ENCODE measurements at places on chromosomes 7 and 10.

DNA sequence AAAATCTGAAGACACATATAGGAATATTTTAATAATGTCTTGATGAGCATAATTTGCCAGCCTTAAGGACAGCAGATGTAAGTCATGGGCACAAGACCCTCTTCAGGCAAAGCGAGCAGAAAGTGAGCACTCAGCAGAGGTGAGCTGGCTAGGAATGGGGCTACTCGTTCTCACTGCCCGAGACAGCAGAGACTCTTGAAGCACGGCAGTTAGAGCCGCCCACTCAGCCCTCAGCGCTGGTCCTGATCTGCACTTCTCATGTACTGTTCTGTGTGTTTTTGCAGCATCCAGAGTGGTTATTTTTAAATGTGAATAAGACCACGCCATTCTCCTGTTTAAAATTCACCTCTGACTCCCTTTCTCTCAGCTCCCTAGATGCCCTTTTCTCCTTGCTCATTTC lies 65.3 kb downstream of the GFRA1 start:
- H3K4me3 ChIP-seq, result no peak overlapping the region
- no peaks in the 10 kb centered on the region for H3K27me3 ChIP-seq
- no peaks in the 10 kb centered on the region for H3K4me1 ChIP-seq
- no peaks in the 10 kb centered on the region for H3K36me3 ChIP-seq
- H3K27ac ChIP-seq, result no peak overlapping the region

DNA sequence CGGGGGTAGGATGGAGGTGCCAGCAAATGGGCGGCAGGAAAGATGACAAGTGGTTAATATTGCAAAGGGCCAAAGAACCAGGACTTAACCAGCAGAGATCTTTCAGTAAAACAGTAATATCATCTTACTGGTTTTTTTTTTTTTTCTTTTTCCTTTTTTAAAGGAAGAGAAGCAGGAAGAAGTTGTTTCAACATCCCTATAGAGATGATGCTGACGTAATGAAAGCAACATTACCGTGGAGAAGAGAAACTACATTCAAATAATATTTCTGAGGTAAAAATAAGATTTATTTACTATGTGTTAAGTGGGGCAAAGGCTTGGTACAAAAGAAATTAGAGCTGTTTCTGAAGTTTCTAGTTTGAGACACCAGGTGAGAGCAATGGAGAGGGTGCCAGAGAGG lies 11.0 kb downstream of the MINDY3 start:
- no peaks in the 10 kb centered on the region for H3K27me3 ChIP-seq
- H3K4me3 ChIP-seq, result no peak overlapping the region
- no peaks in the 10 kb centered on the region for H3K36me3 ChIP-seq
- H3K27ac ChIP-seq, result no peak overlapping the region
- DNase-seq, result no peak

GRCh38 chr7:96699219-96699871 lies 10.3 kb downstream of the SEM1 start:
- H3K4me3 ChIP-seq, result no peak overlapping the region
- no peaks in the 10 kb centered on the region for H3K27me3 ChIP-seq
- H3K36me3 ChIP-seq, result no peaks in the 10 kb centered on the region
- DNase-seq, result no peak

GRCh38 chr10:72784551-72785351 lies 92.8 kb downstream of the MCU start:
- no peak overlapping the region for H3K4me3 ChIP-seq
- H3K27me3 ChIP-seq, result no peaks in the 10 kb centered on the region

DNA sequence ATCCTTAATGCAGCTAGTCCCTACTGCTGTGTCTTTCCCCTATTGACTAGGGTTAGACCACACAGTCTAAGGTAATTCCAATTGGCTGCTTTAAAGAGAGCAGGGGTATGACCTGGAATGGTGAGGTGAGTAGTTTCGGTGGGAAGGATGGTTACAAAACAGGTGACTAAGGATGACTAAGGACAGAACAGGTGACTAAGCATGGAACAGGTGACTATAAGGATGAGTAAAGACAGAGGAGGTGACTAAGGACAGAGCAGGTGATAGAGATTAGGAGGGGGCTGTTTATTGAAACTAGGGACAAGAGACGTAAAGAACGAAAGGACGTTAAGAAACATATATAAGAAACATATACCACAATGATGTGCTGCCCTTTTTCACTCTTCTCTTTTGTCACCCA lies 145.1 kb upstream of the TMEM106B start:
- H3K4me3 ChIP-seq, result no peak overlapping the region
- no peak overlapping the region for H3K27ac ChIP-seq
- no peaks in the 10 kb centered on the region for H3K36me3 ChIP-seq
- no peak for DNase-seq
- H3K27me3 ChIP-seq, result no peaks in the 10 kb centered on the region

- no peaks in the 10 kb centered on the region for H3K27me3 ChIP-seq
- no peak for DNase-seq
- no peaks in the 10 kb centered on the region for H3K36me3 ChIP-seq
- H3K27ac ChIP-seq, result no peak overlapping the region
- H3K4me3 ChIP-seq, result no peak overlapping the region
Observed at GRCh38 chr7:94149789-94150545, 145.8 kb upstream of the BET1 start.

GRCh38 chr7:128171-129080 lies 63.9 kb upstream of the FAM20C start:
- no peak overlapping the region for H3K4me3 ChIP-seq
- no peaks in the 10 kb centered on the region for H3K36me3 ChIP-seq
- no peak overlapping the region for H3K27ac ChIP-seq
- H3K4me1 ChIP-seq, result no peaks in the 10 kb centered on the region
- DNase-seq, result no peak

DNA sequence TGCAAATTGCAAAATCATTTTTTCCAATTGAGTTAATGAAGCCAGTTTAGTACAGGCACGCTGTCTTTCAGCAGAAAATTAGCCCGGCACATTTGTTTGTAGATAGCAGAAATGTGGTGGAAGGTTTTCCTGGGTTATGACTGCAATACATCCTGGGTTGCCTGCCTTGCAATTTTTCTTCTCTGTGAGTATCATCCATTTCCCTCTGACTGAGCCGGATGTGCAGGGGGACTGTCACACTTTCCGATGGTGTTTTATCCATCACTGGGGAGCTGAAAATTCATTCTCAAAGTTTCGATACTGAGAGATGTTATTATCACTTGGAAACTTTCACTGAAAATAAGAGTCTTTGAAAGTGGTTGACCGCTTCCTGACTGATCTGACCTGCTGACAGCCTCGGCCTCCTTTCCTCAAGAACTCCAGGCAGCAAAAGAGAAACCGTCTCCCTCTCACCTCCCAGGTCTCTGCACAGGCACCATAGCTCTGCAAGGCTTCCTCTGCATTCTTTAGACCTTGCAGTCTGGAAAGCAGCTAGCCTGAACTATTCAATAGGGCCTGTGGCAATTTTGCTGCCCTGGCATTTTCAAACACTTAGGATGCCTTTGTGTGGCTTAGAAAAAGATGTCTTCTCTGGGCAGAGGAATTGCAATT lies 320.8 kb upstream of the NRP1 start:
- no peak overlapping the region for H3K27ac ChIP-seq
- DNase-seq, result no peak
- no peak overlapping the region for H3K4me3 ChIP-seq
- H3K4me1 ChIP-seq, result no peaks in the 10 kb centered on the region
- H3K36me3 ChIP-seq, result no peaks in the 10 kb centered on the region
- H3K27me3 ChIP-seq, result no peaks in the 10 kb centered on the region

DNA sequence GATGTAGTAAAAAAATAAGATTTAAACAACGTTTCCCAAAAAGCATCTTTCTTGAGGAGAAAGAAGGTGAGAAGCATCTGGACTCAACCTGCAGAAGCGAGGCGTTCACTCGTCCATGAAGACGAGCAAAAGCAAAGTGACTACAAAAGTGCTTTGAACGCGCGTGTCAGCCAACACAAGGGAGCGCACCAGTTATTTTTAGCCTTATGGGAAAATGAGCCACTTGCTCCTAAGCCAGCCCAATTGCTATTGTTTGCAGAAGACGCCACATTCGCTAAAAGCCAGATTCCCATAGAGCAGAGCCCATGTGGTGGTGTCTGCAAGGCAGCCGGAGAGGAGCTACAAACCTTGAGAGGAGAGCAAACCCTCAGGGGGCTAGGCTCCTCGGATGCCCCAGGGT lies 122.5 kb downstream of the FAM53B start:
- no peak for DNase-seq
- H3K36me3 ChIP-seq, result peaks cover 67% of the 10 kb centered on the region
- peaks cover 79% of the 10 kb centered on the region for H3K4me1 ChIP-seq

- no peaks in the 10 kb centered on the region for H3K27me3 ChIP-seq
- no peaks in the 10 kb centered on the region for H3K36me3 ChIP-seq
- H3K4me1 ChIP-seq, result no peaks in the 10 kb centered on the region
- no peak for DNase-seq
- H3K4me3 ChIP-seq, result no peak overlapping the region
Observed at GRCh38 chr7:55348502-55348901, 16.6 kb upstream of the LANCL2 start.

DNA sequence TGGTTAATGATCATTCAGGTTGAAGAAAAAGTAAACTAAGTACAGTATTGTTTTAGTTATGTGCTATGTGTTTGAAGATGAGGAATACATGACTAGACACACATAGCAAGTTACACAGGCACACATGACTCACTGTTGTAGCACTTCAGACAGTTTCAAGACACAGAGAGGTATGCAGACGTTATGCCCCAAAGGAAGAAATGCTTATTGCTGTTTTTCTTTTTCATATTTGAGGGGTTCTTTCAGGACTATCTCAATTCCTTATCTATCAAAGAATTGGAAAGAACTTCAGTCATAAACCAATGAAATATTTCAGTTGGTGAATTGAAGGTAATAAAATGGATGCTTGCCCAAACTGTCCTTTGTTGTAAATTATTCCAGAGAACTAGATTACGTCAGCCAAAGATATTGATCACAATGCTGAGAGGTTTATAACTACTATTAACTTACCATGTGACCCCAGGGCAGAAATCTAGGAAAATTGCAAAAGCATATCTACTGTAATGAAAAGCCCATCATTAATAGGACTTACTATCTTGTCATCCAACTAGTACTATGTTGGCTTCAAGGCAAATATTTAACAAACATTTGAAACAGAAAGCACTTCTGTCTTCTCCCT lies 61.2 kb upstream of the CAPZA2 start:
- no peaks in the 10 kb centered on the region for H3K4me1 ChIP-seq
- H3K4me3 ChIP-seq, result no peak overlapping the region
- H3K27me3 ChIP-seq, result no peaks in the 10 kb centered on the region
- H3K36me3 ChIP-seq, result no peaks in the 10 kb centered on the region
- DNase-seq, result no peak
- H3K27ac ChIP-seq, result no peak overlapping the region

- peaks cover 99% of the 10 kb centered on the region for H3K27me3 ChIP-seq
- DNase-seq, result peak; percentile 7
- no peak overlapping the region for H3K27ac ChIP-seq
- peaks cover 9% of the 10 kb centered on the region for H3K4me1 ChIP-seq
- H3K4me3 ChIP-seq, result peak overlapping the region; percentile 6
Observed at GRCh38 chr10:100730725-100731406, 14.5 kb upstream of the PAX2 start.

GRCh38 chr7:80858141-80858903 lies 60.5 kb downstream of the SEMA3C start:
- H3K27ac ChIP-seq, result no peak overlapping the region
- no peak overlapping the region for H3K4me3 ChIP-seq
- H3K4me1 ChIP-seq, result no peaks in the 10 kb centered on the region
- DNase-seq, result no peak

- DNase-seq, result no peak
- peak overlapping the region; percentile 89 for H3K27ac ChIP-seq
- H3K4me1 ChIP-seq, result peaks cover 21% of the 10 kb centered on the region
Observed at GRCh38 chr7:44580945-44581878, 819 bp downstream of the TMED4 start.

DNA sequence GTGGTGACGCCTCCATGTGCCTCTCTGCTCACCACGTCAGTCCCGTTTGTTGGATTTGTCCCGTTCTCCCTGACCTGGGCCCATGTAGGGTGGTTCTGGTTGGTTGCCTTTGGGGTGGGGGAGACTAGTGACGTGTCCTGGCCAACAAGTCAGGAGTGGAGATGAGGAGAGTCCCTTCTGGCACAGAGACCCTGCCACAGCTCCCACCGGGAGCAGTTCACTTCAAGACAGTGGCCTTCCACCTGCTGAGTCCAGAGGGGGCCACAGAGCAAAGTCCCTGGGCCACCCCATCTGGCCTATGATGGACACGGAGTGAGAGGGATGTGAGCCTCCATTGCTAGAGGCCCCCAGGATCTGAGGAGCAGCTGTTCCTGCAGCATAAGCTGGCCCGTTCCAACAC lies 405.6 kb downstream of the TCERG1L start:
- no peaks in the 10 kb centered on the region for H3K4me1 ChIP-seq
- no peaks in the 10 kb centered on the region for H3K36me3 ChIP-seq
- H3K27ac ChIP-seq, result no peak overlapping the region
- no peaks in the 10 kb centered on the region for H3K27me3 ChIP-seq
- DNase-seq, result no peak
- no peak overlapping the region for H3K4me3 ChIP-seq

DNA sequence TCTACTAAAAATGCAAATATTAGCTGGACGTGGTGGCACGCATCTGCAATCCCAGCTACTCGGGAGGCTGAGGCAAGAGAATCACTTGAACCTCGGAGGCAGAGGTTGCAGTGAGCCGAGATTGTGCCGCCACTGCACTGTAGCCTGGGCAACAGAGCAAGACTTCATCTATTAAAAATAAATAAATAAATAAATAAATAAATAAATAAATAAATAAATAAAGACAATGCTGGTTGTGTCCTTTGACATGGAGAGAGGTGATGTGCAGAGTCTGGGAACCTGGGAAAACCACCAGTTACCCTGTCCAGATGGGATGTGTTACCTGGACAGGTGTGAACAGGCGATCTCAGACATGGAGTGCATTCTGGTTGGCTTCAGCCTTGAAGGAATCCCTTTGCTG lies 102.5 kb downstream of the COBL start:
- H3K27me3 ChIP-seq, result no peaks in the 10 kb centered on the region
- no peak overlapping the region for H3K27ac ChIP-seq
- no peak overlapping the region for H3K4me3 ChIP-seq
- no peak for DNase-seq
- no peaks in the 10 kb centered on the region for H3K4me1 ChIP-seq

DNA sequence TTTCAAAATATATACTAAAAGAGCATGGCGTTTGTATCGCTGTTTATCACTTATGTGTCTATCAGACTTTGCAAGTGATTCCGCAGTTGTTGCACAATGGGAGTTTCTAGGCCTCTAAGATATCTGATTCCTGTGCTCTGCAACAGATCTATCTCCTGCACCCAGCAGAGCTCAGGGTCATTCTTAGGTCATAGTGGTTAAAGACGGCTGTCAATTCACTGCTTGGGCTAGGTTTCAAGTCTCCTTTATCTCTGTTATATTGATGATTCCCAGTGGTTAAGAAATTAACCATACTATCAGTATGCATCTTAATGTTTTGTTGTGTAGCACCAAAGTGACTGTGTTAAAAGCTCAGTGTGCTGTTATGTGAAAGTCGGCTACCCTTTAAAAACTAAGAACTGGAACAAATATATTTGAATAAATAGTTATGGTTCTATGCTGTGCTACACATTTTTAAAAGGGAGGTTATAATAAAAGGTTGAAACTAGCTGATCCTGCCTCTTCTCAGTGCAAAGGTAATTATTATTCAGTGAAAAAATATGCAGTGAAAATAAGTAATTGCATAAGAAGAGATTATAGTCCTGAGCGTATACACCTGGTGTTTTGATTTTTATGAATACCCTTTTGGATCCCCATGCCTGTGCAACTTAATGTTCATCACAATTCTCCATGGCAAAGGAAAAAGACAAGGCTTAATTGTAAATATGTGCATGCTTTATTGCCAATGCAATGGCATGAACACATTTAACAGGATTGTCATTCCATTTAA lies 24.0 kb downstream of the HOXA1 start:
- no peak for DNase-seq
- no peaks in the 10 kb centered on the region for H3K27me3 ChIP-seq
- H3K36me3 ChIP-seq, result no peaks in the 10 kb centered on the region
- no peaks in the 10 kb centered on the region for H3K4me1 ChIP-seq
- no peak overlapping the region for H3K27ac ChIP-seq
- H3K4me3 ChIP-seq, result no peak overlapping the region

Data from thymus (tissue), 14 donors.